ELF-1 (cell line): ENCODE measurements at places on chromosomes 1 and 21.

GRCh38 chr1:174841747-174842146, 158.0 kb upstream of the CACYBP start:
- no peak for DNase-seq

GRCh38 chr1:92754719-92755050, 30.2 kb downstream of the EVI5 start:
- no peak for DNase-seq

DNA sequence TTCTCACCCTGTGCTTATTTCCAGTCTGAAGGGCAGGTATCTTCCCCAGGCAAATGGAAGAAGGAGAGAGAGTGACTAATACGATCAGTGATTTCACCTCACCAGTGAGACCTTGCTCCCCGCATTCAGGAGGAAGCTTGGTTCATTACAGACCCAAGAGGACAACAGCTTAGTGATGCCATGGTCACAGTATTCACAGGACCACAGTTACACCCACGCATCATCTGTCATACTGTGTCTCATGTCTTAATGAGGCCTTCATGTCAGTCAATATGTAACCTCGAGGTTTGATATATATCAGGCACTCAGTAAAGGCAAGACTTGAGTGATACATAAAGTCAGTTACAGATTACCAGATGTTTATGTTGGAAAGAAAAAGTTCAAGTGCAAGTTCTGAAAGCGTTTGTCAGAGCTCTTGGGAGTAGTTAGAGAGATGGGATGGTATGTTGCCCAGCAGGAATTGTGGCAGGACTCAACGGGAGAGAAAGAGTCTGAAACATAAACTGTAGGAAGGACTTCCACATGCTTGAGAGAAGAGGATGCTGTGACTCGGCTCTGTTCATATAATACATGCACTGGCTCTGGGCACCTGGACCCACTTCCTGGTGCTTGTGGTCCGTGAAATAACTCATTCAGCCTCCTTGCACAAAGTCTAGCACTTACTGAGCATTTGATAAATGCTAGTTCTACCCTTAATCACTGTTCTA, 33.3 kb downstream of the GNPAT start:
- no peak for DNase-seq

DNA sequence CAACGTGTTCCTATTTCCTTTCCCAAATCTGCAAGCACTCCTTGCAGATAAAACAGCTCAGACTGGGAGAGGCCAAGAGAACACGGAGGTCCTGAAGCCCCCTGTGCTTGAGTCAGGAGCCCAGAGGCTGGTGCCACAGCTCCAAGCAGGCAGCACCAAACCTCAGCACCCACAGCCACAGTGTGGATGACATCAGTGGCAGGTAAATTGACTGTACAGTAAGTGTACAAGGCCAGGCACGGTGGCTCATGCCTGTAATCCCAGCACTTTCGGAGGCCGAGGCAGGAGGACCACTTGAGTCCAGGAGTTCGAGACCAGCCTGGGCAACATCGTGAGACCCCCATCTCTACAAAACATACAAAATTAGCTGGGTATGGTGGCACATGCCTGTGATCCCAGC, 1.9 kb upstream of the COL6A1 start:
- no peak for DNase-seq

- DNase-seq: no peak
Observed at GRCh38 chr1:238517711-238518110, 627.0 kb upstream of the ZP4 start.
